ENCODE measurements at places on chromosomes 16 and 17.

DNA sequence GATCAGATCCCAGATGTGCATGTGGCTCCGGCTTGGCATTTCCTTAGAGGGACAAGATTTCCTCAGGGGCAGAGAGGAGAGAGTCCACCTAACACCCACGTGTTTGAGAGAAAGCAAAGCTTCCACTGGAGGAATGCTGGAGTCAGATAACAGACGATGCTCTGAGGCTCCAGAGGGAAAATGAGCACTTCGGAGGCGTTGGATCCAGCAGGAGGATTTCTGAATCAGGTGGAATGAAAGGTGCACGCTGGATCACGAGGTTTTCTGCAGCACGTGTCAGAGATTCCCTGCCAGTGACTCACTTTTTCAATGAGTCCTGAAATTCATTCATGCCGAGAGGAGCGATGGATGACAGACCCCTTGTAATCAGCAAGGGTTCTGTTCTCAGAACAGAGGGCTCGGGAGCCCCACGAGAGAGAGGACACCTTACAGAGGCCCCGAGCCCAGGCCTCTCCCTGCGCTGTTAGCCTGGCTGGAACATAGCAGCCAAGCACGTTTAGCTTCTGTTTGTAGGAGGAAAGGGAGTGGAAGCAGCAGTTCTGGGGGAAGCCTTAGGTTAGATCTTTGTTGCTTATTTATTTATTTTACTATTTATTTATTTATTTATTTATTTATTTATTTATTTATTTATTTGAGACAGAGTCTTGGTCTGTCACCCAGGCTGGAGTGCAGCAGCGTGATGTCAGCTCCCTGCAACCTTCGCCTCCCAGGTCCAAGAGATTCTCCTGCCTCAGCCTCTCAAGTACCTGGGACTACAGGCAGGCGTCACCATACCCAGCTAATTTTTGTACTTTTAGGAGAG is 49.3 kb upstream of the JPH3 start:
- no peak for DNase-seq

DNA sequence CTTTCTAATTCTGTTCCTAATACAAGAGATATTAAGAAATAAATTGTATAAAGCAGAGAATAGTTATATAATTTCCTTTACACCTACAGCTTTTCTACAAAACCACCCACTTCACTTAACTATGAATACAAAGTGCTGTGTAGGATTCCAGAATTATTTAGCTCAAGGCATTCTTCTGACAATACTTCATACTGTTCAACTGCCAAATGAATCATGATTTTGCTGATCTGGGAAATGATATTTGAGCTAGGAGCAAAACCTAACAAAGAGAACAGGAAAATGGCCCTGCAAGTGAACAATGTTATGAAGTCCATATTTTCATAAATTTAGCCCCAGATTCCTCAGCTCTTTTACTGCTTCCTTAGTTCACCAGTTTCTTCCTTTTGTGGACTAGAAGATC is 12.9 kb downstream of the BBS2 start:
- no peak for DNase-seq

DNA sequence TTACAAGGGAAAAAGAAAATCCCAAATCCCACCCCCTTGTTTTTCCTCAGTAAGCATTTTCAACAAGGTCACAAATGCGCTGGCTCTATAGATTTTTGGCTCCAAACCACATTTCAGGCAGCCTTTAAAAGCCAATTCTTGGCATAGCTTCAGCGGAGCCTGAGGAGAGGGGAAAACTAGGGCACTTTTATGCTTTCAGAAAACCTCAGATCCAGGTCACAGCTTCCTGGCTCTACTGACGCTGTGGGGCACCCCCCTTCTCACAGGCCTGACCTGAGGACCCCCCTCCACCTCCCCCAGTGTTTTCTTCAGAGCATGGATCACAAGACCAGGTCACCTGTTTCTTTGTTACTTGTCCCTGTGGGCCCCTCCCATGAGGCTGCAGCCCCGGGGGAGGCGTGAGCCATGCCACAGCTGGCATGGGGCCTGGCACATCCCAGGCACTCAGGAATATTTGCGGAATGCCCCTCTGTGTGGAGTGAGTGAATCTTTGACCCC is 30.1 kb upstream of the MTSS2 start:
- no peak for DNase-seq

DNA sequence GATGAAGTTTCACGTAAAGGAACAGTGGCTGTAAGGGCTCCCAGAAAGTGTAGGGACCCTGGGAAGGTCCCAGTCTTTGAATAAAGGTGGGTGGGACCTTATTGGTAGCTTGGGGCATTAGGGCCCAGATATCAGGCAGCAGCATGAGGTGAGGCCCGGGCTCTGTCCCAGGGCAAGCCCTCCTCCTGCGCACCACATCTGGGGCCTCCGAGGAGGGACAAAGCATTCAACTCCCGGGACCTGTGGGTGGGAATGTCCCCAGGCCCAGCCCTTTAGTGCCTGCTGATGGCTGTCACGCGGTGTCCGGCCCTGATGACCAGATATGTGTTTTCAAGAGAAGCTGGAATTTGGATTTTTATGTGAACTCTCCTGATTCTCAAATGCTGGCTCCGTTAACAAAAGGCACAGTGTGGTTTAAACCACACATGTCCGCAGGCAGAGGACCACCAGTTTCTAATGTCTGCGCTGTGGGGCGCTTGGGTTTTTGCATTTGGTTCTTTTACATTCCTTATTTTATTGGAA is 30.4 kb downstream of the RAI1 start:
- no peak for DNase-seq

DNA sequence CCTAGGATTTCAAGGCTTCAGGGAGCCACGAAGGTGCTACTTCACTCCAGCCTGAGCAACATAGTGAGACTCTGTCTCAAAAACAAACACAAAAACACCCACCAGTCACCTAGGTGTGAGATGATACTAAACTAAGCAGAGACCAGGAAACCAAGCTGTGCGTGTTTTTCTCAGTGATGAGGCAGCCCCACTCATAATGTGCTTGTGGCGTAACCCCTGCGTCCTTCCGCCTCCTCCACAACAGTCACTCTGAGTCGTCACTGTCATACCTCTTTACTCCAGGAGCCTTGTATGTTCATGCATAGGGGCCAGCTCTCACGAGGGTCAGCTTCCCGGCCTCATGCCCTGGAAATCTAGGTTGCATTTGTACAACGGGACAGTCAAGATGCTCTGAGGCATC is 31.1 kb upstream of the SLC47A1 start:
- no peak for DNase-seq

- no peak for DNase-seq
Observed at GRCh38 chr16:83238949-83239691, 568.7 kb upstream of the HSBP1 start.

- DNase-seq, result no peak
Observed at GRCh38 chr17:62073993-62074392, 8.9 kb upstream of the MED13 start.

DNA sequence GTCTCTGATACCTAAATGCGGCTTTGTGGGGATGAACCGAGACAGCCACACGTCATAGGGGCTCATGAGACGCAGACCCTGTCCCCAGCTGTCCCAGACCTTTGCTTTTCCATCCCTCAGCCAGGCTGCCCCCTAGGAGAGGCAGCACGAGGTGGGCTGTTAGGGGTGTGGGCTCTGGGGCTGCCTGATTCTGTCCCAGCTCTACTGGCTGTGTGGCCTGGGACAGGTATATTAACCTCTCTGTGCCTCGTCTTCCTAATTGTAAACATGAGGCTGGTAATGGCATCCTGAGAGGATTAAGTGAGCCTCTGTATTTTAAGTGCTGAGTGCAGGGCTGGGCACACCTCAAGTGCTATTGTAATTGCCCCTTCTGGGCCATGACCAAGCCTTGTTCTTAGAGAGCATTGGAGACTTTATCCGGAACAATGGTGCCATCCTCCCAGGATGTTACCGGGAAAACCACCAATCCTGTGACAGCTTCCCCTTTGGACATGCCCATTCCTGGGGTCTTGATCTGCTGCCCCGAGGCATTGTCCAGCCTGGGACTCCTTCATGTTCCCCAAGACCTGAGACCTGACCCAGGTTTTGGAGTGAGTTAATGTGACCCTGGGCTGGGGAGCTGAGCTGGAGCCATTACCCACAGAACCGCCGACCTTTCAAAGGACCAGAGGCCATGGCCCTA is 5.1 kb downstream of the ADGRG1 start:
- no peak for DNase-seq

DNA sequence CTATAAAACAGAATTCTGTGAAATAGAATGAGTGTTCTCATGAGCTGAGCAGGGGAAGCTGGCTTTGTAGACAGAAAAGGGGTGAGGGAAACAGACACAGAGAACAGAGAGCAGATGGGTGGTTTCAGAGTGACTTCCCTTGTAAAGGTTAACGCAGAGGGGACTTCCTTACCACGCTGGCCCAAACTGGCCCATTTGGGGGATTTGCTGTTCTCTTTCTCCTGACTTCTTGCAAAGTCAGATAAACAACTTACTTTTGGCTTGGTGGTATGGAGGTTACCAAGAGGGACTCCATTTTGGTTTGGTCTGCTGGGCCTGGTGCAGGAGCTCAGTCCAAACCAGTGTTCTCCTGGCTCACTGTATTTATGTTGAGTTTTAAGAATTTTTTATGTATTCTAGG is 48.4 kb downstream of the SEC14L1 start:
- DNase-seq, result no peak

DNA sequence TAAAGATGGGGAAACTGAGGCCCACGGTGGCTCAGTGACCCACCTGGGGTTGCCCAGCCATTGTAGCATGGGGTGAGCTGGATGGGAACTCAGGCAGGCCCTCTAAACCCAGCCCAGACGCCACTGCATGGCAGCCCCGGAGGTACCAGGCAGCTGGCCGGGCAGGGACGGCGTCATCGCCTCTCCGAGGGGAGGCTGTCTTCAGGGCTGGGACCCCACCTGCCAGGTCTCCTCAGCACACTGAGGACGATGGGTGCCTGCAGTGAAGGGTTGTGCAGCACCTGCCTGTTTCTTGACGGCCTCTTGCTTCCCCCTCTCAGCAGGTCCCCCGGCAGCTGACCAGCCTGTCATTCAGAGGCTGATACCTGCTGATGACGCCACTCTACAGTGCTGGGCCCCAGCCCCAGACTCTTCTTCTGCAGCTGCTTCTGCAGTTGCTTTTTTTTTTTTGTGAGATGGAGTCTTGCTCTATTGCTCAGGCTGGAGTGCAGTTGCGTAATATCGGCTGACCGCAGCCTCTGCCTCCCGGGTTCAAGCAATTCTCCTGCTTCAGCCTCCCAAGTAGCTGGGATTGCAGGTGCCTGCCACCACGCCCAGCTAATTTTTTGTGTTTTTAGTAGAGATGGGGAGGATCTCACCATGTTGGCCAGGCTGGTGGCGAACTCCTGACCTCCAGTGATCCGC is 24.7 kb downstream of the RNF213 start:
- DNase-seq, result no peak

GRCh38 chr17:1773696-1774181 is 11.9 kb downstream of the SERPINF1 start:
- DNase-seq, result no peak

- DNase-seq, result no peak
Observed at GRCh38 chr17:17413215-17413792, 63.5 kb upstream of the MED9 start.
